NCI-H2107 (cell line): ENCODE measurements at places on chromosomes 3 and 15.

DNA sequence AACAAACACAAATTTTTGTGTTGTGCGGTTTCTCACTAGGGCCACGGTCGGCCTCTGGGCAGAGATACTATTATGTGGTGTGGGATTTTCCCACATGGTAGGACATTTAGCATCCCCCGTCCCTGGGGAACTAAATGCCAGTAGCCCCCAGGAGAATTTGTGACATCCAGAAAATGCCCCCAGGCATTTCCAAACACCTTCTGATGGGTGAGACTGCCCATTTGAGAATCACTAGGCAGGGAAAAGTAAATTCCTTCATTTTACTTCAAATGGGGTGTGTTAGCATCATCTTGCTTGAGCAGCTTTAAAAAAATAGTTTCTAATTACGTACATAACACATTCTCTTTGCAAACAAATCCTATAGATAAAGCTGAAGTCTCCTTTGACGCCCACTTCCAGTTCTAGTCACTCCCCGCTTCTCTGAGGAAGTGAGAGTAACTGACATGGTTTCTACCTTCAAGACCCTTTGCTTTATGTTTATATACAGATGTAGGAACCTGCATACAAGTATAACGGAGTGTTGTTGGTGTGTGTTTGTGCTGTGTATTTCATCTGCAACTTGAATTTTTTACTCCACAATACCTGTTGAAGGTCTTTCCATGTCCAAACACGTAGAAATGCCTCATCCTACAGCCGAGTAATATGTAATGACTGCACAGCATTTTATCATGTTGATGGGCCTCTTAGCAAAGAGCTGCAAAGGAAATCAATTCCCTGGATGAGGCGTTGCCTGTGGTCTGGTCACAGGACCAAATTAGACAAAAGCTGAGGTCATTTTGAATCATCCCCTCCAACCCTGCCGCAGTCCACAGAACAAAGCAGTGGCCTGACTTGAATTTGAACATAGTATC lies 31.4 kb upstream of the ZBTB38 start:
- DNase-seq: no peak

- no peak for DNase-seq
These were observed 26.7 kb upstream of the GREM1 start for GRCh38 chr15:32690941-32691688.

DNA sequence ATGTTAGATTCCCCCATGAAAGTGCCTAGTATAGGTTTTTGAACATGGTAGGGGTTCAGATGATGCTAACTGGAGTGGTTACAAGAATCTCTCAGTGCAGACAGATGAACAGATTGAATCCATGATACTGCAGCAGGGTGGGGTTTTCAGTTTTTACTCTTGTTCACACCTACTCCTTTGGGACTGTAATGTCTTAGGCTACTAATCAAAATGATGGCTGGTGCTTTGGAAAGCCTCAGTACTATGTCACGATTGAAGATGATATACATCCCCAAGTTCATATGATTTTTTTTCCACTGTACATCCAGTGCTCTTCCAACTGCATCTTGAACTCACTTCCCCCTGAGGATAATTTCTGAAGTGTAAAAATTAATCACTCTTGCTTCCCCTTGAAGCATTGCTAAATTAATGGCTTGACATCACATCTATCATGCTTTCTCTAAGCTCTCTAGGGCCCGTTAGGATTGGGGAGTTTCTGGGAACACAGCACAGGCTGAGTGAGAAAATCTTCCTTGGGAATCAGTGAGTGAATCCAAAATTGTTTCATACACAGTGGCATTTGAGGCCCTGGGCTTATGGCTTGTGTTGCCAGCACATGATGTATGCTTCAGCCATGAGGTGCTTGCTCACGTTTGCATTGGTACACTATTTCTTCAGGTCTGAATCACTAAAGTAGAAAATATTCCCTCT lies 115.0 kb upstream of the TPRG1 start:
- DNase-seq: no peak

DNA sequence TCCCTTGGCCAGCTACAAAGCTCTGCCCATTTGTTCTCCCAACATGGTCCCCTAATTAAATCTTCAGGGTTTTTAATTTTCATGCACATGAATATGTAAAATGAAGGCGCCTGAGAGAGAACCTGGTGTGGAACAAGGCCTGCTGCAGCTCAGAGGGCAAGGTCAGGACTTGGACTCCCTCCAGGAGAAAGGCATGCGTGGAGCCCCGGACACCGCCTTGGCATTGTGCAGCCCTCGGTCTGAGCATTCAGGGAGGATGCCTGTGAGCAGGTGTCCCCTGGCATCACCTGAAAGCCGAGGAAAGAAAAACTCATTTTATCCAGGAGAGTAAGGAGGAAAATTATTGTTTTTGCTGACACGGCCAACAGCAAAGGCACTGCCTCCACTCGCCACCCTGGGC lies 33.8 kb upstream of the EPHB1 start:
- DNase-seq: no peak

- no peak for DNase-seq
These were observed 24.3 kb downstream of the ARHGAP11B start for GRCh38 chr15:30650012-30650929.

- no peak for DNase-seq
These were observed 63.5 kb upstream of the KLF13 start for GRCh38 chr15:31262901-31263671.
